ENCODE measurements at places on chromosomes 1 and 21.

DNA sequence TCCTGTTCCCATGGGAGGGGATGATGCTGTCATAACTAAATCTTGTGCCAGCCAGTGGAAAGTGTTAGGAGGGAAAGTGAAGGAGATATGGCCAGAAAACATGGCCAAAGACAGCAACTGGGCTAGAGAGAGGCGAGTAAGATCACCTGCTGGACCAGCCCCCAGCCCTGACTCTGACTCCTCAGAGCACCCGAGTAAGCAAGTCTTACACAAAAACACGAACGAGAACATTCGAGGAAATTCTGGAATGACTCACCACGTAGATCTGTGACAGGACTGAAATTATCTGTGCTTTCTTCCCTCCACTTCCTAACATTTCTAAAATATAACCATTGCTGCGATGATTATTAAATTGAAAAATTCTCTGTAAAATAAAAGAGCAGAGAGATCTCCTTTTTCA lies 9.2 kb downstream of the ZNF496 start:
- no peak for DNase-seq

- DNase-seq, result no peak
These were observed 9.5 kb upstream of the PDIK1L start for GRCh38 chr1:26102119-26102518.

DNA sequence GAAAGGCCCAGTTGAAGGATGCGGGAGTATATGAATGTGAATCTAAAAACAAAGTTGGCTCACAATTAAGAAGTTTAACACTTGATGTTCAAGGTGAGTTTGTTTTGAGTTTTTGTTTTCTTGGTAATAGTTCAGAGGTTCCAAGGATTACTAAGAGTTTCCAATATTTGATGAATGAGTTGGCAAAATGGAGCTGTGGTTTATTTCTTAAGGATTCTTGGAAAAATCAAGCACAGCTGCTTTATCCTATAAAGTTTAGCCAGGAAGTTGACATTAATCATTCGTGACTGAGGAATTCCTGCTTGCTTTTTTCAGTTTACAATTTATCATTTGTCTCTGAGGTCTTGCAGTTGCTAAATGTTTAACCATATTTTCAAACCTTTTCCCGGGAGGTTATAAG lies 15.1 kb downstream of the VCAM1 start:
- DNase-seq, result no peak

DNA sequence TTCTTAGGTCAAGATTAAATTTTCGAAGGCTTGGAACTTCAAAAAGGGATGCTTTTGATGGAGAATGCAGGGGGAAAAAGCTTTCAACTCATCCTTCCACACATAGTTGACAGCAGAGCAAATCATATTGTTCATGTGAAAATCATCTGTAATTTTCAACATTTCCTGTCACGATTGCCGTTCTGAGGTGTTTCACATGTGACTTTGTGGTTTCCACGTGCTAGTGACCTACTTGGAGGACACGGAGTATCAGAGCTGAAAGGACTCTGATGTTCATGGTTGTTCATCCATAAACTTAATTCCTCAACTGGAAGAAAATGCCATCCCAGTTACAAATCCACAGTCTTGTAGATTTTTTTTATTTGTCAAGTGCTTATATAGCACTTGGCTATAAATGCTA lies 79.1 kb downstream of the ZP4 start:
- no peak for DNase-seq

- no peak for DNase-seq
These were observed 574.2 kb downstream of the MATN1 start for GRCh38 chr1:30149226-30149625.

GRCh38 chr1:1145547-1145914 lies 28.1 kb upstream of the TTLL10 start:
- DNase-seq, result no peak

DNA sequence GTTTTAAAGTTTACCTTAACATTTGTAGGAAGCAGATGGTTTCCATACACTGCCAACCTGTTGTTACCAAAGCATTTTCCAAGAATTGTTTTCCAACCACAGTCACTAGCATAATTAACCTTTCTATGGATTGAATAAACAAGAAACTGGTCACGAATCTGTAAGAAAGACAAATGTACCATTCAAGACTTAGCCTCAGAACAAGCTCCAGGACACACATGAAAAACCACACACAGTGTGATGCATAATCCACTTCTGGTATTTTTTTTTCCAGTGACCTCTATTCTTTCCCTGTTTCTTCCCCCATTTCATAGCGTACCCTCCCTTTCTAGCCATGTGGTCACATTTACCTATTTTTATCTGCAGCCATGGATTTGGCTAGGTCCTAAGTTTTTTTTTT lies 29.6 kb upstream of the C1orf87 start:
- DNase-seq, result no peak

DNA sequence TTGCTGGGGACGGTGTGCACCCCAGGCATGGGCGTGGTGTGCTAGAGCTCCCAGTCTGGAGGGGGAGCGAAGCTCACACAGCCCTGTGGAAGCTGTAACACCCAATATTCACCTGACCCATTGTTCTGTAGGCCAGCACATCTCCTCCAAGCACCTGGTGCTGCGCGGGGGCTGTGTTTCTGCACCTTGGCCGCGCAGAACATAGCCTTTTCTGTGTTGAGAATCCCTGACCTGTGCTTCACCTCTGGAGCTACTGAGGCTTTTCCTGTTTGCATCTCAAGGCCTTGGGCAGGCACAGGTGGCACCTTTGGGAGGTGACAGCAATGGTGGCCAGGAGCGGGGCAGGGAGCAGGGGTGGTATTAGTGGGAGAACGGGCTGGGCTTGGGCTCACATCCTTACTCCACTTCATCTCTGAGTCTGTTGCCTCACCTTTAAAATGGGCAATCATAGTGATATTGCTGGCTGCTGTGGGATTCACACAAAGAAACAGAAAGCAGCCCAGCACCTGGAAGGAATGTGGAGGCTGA lies 343.9 kb upstream of the AJAP1 start:
- DNase-seq, result no peak

DNA sequence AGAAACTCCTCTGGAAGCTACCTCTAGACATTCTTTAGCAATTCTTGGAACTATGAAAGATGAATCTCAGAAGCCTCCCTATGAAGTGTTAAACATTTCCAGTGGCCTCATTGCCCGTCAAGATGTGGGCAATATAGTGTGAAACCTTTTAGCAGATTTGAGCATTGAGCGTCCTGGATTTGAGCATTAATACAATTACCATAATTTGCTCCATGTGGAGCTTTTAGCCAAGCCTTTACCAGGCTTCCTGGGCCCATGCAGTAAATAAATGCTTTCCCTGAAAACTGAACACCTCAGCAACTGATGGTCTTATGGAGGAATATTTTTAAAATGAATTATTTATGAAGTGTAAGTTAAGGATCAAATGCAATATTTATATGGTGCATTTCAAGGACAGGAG lies 162.0 kb downstream of the FGGY start:
- no peak for DNase-seq

- no peak for DNase-seq
These were observed 9.3 kb downstream of the CHML start for GRCh38 chr1:241630899-241631298.
